ENCODE measurements at places on chromosomes 11 and 22.

GRCh38 chr11:83023410-83023809 is 48.3 kb downstream of the RAB30 start:
- DNase-seq: no peak

DNA sequence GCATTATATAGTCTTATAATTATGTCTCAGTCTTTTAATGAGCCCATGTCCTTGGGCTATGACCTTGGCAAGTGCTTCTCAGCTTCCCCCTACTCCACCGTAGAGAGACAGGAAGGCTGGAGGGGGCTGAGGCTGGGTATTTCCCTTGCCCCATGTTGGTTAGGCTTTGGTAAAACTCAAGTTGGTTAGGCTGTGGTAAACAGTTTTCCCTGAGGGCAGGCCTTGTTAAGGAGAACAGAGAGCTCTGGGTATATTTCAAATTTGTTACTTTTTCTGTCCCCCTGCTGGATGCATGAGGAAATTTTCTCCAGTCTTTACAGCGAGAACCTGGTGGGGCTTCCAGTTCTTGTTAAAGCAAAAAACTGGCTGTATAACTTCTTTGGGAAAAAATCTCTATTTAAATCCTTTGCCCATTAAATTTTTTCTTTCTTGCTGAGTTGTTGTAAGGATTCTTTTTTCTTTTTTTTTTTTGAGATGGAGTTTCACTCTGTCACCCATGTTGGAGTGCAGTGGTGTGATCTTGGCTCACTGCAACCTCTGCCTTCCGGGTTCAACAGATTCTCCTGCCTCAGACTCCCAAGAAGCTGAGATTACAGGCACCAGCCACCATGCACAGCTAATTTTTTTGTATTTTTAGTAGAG is 12.2 kb upstream of the DCHS1 start:
- no peak for DNase-seq

GRCh38 chr11:17504330-17505107 is 27.9 kb upstream of the ABCC8 start:
- DNase-seq: peak; percentile 54

- no peak for DNase-seq
These were observed 42.6 kb downstream of the APLP2 start for GRCh38 chr11:130112071-130112830.
